ENCODE measurements at places on chromosomes 11 and 22. TPM values are rescaled to one million over a fixed set of nuclear protein-coding genes. Genes with fewer than 3 reads are reported as not detected.

MPPED2 gene
- not detected for total RNA-seq

MDK gene
- total RNA-seq, result 253 TPM

GGTLC2 gene
- not detected for total RNA-seq

FREY1 gene
- total RNA-seq, result 0.21 TPM

ALX4 gene
- 30.3 TPM for total RNA-seq

ROBO3 gene
- 8.5 TPM for total RNA-seq

PRRG4 gene
- total RNA-seq, result not detected

OR51E2 gene
- 0.21 TPM for total RNA-seq

SCGB2A2 gene
- total RNA-seq, result not detected

CYP2D6 gene
- not detected for total RNA-seq

- no peaks in the 10 kb centered on the region for H3K36me3 ChIP-seq
- no peaks in the 10 kb centered on the region for H3K4me1 ChIP-seq
- no peaks in the 10 kb centered on the region for H3K27me3 ChIP-seq
- no peak overlapping the region for H3K4me3 ChIP-seq
Measured at GRCh38 chr11:19259487-19260345, 19.0 kb upstream of the E2F8 start.

DNA sequence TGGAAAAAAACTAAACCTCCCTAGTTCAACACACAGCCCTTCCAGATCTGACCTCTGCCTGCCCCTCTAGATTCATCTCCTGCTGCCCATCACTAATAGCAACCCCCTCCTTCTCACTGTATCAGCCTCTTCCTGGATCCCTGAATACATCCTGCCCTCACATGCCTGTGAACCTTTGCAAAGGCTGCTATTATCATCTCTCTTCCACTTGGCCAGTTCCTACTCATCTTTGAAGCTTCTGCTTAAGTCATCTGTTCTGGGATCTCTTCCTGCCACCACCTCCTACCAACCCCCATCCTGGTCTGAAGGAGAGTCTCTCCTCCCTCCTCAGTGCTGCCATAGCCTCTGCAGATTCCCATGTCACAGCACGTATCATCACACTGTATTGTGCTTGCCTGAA, 38.0 kb upstream of the AMOTL1 start:
- H3K4me1 ChIP-seq, result peaks cover 50% of the 10 kb centered on the region
- H3K27ac ChIP-seq, result no peak overlapping the region
- H3K36me3 ChIP-seq, result no peaks in the 10 kb centered on the region
- DNase-seq, result no peak

GRCh38 chr11:69442012-69442806, 39.3 kb upstream of the LINC01488 start:
- peak; percentile 64 for DNase-seq
- peak overlapping the region; percentile 82 for H3K27ac ChIP-seq
- H3K4me1 ChIP-seq, result peaks cover 51% of the 10 kb centered on the region
- H3K4me3 ChIP-seq, result no peak overlapping the region

GRCh38 chr11:33542921-33543320, 157.7 kb downstream of the C11orf91 start:
- no peaks in the 10 kb centered on the region for H3K36me3 ChIP-seq
- H3K27me3 ChIP-seq, result peaks cover 4% of the 10 kb centered on the region
- peak; percentile 57 for DNase-seq
- no peak overlapping the region for H3K4me3 ChIP-seq
- H3K4me1 ChIP-seq, result no peaks in the 10 kb centered on the region

- peak; percentile 93 for DNase-seq
- H3K4me3 ChIP-seq, result no peak overlapping the region
- no peaks in the 10 kb centered on the region for H3K36me3 ChIP-seq
- peak overlapping the region; percentile 89 for H3K27ac ChIP-seq
- no peaks in the 10 kb centered on the region for H3K27me3 ChIP-seq
Measured at GRCh38 chr22:27718186-27719035, 83.1 kb downstream of the MN1 start.

DNA sequence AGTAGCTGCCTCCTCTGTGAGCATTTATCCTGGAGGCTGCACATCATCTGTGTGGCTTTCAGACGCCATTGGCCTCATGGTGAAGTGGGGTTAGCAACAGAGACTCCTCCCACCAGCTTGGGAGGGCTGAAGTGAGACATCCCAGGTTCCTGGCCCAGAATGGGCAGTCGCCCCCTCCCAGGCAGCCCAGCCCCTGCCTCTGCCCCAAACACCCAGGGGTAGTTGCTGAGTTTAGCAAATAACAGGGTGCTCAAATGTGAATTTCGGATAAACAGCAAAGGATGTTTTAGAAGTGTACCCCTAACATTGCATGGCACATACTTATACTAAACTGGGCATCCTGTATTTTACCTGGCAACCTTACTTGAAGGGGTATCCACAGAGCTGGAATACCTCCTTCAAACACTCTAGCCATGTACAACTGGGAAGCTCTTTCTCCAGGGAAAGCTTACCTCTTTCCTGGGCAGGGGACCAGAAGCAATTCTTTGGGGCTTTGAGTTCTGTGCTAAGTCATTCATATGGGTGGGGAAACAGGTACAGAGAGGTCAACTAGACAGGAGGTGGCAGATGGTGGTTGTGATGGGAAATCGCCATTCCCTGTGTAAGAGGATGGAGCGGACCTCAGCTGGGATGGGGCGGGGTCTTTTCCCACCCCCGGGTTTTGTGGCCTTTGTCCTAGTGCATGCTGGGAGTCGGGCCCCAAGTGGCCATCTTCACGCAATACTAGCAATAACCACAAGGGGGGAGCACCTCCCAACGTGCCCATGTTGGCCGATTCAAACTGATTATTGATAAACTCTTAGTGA, 19.3 kb downstream of the MTFP1 start:
- no peak overlapping the region for H3K27ac ChIP-seq
- no peak overlapping the region for H3K4me3 ChIP-seq
- H3K36me3 ChIP-seq, result no peaks in the 10 kb centered on the region
- H3K27me3 ChIP-seq, result no peaks in the 10 kb centered on the region

- no peaks in the 10 kb centered on the region for H3K27me3 ChIP-seq
- H3K4me1 ChIP-seq, result peaks cover 13% of the 10 kb centered on the region
- no peaks in the 10 kb centered on the region for H3K36me3 ChIP-seq
- H3K4me3 ChIP-seq, result no peak overlapping the region
Measured at GRCh38 chr11:128399251-128400121, 187.9 kb downstream of the ETS1 start.

DNA sequence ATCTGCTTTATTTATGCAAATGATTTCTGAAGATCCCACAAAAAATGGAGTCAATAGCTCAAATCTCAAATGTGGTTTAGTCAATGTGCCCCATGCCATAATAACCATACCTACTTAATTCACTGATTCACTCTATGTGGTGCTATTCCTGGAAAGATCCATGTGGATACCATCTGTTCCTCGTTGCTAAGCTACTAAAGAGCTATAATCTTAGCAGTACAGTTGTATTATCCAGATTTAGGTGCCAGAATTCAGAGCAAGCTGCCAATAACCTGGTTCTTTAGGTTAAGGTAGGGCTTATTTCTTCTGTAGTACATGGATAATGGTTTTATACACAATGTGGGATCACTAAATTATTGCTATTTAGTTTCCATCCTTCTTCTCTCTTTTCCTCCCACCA, 974.7 kb upstream of the CCDC90B start:
- no peak overlapping the region for H3K27ac ChIP-seq
- no peak overlapping the region for H3K4me3 ChIP-seq
- H3K4me1 ChIP-seq, result no peaks in the 10 kb centered on the region
- H3K27me3 ChIP-seq, result no peaks in the 10 kb centered on the region

DNA sequence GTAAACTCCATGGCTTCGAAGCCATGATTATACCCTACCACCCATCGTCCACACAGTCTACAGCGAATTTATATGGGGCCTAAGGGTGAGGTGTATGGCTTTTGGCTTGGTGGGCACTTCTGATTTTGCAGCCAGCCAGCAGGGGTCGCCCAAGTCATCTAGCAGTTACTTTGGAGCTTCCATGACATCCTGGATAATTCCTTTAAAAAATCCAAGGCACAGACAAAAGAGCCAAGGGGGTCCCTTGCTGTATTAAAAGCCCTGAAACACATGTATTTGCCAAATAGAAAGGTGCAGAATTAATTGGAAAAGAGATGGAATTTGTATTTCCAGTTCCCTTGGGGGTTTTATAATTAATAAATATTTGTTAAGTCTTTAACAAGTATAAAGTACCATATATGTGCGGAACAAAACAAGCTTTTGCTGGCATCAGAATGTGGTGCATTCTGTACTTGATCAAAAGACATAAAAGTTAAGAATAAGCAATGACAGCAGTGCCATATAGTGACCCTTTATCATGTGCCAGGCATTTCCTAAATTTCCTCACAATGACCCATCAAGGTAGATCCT, 132.8 kb upstream of the PITPNB start:
- no peak overlapping the region for H3K4me3 ChIP-seq
- no peak overlapping the region for H3K27ac ChIP-seq
- no peaks in the 10 kb centered on the region for H3K36me3 ChIP-seq
- no peaks in the 10 kb centered on the region for H3K4me1 ChIP-seq
- no peaks in the 10 kb centered on the region for H3K27me3 ChIP-seq
- peak; percentile 71 for DNase-seq

GRCh38 chr11:16789063-16789420, 50.6 kb downstream of the C11orf58 start:
- H3K4me1 ChIP-seq, result peaks cover 15% of the 10 kb centered on the region
- no peak overlapping the region for H3K27ac ChIP-seq
- H3K36me3 ChIP-seq, result no peaks in the 10 kb centered on the region
- no peaks in the 10 kb centered on the region for H3K27me3 ChIP-seq
- no peak overlapping the region for H3K4me3 ChIP-seq

DNA sequence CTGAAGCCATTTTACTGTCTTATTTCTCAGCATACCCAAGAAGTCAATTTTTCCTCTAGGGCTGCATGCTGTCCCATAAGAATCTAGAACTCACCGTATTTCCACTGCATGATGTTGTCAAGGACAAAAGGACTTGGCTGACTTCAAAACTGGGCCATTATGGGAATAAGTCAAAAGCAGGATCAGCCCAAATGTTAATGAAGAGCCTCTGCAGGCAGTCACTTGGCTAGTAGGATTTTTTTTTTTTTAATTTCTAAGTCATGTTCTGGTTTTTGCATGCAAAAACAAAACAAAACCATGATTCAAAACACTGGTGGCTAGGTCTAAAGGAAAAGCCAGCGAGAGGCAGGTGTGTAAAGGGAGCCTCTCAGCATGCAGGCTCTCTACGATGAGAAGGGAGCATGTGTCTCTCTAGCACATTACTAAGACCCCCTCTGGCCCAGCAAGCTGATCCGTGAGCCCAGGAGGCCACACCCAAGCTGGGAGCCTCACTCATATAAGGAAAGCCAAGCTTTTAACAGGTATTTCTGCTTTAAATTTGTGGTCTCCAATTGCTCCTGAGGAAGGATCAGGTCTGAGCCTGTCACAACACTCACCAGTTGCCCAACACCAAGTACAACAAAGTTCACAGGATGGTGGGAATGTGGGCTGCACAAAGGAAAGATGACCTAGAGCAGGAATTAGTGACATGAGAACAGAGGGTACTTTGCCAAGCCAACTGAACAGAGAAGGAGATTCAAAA, 21.4 kb upstream of the STK33 start:
- no peaks in the 10 kb centered on the region for H3K27me3 ChIP-seq
- H3K36me3 ChIP-seq, result no peaks in the 10 kb centered on the region
- no peak for DNase-seq
- no peak overlapping the region for H3K27ac ChIP-seq

DNA sequence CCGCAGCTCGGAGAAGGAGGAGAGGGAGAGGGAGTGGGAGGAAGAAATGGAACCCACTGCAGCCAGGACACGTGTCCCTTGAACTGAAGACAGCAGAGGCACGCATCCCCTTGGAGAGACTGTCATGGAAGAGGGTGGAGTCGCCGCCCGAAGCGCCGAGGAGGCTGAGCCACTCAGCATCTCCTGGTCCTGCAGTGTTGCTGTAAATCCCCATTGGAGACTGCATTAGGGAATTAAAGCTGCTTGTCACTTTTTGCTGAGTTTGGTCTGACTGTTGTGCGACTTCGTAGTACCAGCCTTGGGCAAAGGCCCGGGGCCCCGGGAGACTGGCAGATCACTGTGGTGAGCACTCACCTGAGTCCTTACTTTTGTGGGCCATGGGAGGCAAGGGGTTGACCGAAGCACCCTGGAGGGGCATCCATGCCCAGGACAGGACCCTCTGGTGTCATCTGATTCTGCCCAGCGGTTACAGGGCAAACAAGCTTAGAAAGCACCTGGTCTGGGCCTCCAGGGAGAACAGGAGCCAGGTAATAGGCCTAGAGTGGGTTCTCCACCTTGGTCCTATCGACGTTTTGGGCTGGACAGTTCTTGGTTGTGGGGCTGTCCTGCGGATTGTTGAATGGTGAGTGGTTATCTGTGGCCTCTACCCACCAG, 797 bp downstream of the VPREB1 start:
- no peak overlapping the region for H3K4me3 ChIP-seq
- no peaks in the 10 kb centered on the region for H3K36me3 ChIP-seq
- H3K4me1 ChIP-seq, result no peaks in the 10 kb centered on the region
- peaks cover 26% of the 10 kb centered on the region for H3K27me3 ChIP-seq
- peak; percentile 24 for DNase-seq

DNA sequence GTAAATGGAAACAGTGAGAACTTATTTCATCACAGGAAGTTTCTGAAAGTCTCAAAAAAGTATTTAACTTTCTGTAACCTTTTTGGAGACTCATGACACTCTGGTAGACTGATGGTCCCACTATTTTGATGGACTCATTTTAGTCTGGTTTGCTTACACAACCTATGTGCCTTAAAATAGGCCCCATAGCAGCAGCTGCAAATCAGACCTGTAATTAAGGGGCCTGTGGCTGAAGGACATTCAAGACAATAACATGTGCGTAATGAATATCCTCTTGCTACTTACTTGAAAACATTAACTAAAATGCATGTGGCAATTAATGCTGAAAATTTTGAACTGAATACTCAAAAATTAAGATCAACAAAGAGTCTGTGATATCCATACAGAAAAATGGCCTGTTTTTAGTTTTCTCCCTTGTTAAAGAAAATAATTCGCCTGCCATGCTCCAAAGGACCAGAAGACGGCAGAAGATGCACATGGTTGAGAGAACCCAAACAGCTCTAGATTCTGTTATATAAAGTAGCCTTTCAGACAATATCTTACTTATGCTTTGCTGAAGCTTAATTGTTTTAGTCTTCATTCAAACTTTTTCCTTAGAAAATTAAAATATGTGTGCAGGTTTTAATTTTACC, 568.5 kb downstream of the KCNA4 start:
- no peaks in the 10 kb centered on the region for H3K27me3 ChIP-seq
- no peak for DNase-seq
- H3K4me1 ChIP-seq, result no peaks in the 10 kb centered on the region

- H3K27me3 ChIP-seq, result peaks cover 3% of the 10 kb centered on the region
- H3K4me1 ChIP-seq, result no peaks in the 10 kb centered on the region
- H3K36me3 ChIP-seq, result no peaks in the 10 kb centered on the region
- H3K4me3 ChIP-seq, result no peak overlapping the region
- DNase-seq, result no peak
Measured at GRCh38 chr11:41289408-41289807, 170.0 kb downstream of the LRRC4C start.

All from SJSA1 (cell line).